ENCODE measurements at places on chromosomes 12 and 14. TPM values are rescaled to one million over a fixed set of nuclear protein-coding genes. Genes with fewer than 3 reads are reported as not detected.

- no peak for DNase-seq
These were observed 2.7 kb upstream of the RPS6KA5 start for GRCh38 chr14:91063119-91063518.

- DNase-seq = no peak
These were observed 834 bp downstream of the COCH start for GRCh38 chr14:30874999-30875787.

- no peak for DNase-seq
These were observed 29.1 kb downstream of the DPF3 start for GRCh38 chr14:72864712-72865365.

DNA sequence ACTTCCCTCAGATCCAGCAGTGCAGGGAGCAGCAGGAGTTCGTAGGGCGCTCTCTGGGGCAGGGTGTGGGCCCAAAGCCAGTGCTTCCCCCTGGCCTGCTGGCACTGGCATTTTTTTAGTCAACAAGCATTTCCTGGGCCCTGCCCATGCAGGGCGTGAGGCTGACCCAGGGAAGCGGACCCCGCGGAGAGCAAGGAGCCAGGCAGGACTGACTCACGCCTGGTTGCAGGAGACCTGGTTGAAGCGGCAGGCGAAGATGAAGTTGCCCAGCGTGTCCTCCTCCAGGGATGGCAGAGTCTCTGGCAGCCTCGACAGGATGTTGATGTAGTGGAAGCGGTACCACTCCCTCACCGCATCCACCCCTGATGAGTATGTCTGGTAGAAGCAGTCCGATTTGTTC is 13.5 kb downstream of the SCNN1A start:
- no peak for DNase-seq

DNA sequence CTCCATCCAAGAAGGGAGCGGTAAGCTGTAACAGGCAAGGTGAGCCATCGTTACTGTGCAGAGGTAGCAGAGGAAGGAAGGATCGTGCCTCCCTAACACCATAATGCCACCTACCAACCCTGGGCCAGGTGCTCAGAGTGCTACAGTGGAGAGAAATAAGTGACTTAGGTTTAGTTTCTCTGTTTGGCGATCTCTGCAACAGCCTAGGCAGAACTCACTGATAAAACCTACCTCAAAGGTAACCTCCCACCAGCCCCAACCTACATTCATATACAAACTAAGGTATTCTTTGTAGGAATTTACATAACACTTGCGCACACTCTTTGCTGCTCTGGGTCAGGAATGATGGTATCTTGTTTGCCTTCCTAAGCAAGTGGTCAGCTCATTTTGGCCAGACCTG is 93.4 kb upstream of the TMEM132D start:
- no peak for DNase-seq

- peak; percentile 62 for DNase-seq
These were observed 82.8 kb downstream of the BTG1 start for GRCh38 chr12:92062539-92063493.

GRCh38 chr14:98651037-98651436 is 621.0 kb downstream of the BCL11B start:
- DNase-seq = no peak

- DNase-seq = no peak
These were observed 15.3 kb upstream of the CNOT2 start for GRCh38 chr12:70227911-70228310.

DNA sequence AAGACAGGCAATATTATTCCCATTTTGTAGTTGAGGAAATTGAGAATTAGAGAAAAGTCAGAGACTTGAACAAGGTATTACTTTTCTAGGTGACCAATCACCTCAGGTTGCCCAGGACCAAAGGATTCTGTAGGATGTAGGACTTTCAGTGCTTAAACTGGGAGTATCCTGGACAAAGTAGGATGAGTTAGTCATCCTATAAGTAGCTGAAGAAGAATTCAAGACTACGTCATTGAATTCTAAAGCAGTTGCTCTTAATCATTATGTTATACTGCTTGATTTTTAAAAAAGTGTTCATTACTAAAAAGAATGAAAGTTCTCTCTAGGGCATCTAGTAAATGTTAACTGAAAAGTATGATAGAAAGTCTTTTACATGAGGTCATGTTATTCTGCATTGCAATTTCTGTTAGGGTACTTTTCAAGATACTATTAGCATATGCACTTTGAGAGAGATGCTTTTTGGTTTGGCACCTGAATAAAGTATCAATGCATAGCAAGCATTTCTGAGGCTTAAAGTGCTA is 101.7 kb downstream of the RTN1 start:
- DNase-seq = no peak

DNA sequence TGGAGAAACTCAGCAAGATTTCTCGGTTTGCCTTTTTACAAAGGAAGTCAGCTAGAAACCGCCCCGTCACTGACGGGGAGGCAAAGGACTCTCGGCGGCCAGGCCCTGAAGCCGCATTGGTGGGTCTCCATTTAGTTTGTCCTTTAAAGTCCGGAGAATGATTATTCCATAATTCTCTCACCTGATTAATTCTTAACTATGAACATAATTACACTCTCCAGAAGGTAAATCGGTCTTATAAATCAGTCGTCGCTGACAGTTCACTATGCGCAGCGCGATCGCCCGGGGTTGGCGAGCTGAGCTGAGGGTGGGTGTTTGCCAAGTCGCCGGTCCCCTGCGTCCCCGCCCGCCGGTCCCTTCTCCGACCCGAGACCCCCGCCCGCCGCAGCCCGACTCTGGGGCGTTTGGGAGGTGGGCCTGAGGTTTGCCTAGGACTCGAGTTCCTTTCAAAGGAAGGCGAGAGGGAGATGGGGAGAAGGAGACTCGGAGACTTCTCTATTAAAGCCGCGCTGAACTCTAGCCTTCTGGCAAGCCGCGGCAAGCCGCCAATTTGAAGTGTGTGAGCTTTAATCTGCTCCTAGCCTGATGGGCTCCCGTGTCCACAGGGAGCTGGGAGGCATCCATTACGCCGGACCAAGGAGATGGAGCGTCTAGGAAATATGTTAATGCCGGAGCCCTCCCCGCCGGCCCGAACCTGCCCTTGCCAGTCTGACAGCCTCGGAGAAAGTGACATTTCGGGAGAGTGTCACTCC is 392.9 kb downstream of the NOVA1 start:
- no peak for DNase-seq

- no peak for DNase-seq
These were observed 78.3 kb downstream of the BAZ1A start for GRCh38 chr14:34796902-34797301.

DNA sequence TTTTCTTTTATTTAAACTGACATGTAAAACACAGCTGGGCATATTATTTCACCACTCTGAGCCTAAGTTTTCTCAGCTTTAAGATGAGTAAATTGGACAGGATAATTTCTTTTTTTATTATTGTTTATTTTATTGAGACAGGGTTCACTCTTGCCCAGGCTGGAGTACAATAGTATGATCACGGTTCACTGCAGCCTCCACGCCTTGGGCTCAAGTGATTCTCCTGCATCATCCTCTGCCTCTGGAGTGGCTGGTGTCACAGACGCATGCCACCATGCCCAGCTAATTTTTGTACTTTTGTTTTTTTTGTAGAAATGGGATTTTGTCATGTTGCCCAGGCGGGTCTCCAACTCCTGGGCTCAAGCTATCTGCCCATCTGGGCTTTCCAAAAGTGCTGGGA is 12.7 kb downstream of the BMAL2 start:
- no peak for DNase-seq

- no peak for DNase-seq
These were observed 28.6 kb downstream of the PRICKLE1 start for GRCh38 chr12:42560977-42561376.

GRCh38 chr12:10186299-10186698 is 7.5 kb downstream of the TMEM52B start:
- DNase-seq = no peak

- no peak for DNase-seq
These were observed 15.3 kb upstream of the ITPR2 start for GRCh38 chr12:26848156-26848825.

Gene GPR137C
- total RNA-seq = 4.1 TPM

Gene ZBTB42
- total RNA-seq = 6.7 TPM

Gene TSHR
- not detected for total RNA-seq

Gene RDH5
- total RNA-seq = 0.22 TPM

Gene PTPRR
- 3.4 TPM for total RNA-seq

Gene DIO3
- total RNA-seq = not detected

Gene RFX4
- not detected for total RNA-seq

All from SJSA1 (cell line).